Left lung (tissue), 14 donors: ENCODE measurements at places on chromosomes 16 and 17. TPM values are rescaled to one million over a fixed set of nuclear protein-coding genes. Genes with fewer than 3 reads are reported as not detected.

The SLFN12L gene
- polyA plus RNA-seq: 23.1 TPM

The PIMREG gene
- 21.9 TPM for polyA plus RNA-seq

The YBX2 gene
- polyA plus RNA-seq: 2.5 TPM

The GOT2 gene
- 57.2 TPM for polyA plus RNA-seq

The DBNDD1 gene
- polyA plus RNA-seq: 7.6 TPM

The KRT17 gene
- 5.3 TPM for polyA plus RNA-seq

The CCR7 gene
- 0.63 TPM for polyA plus RNA-seq

The GALR2 gene
- not detected for polyA plus RNA-seq

The UTS2R gene
- polyA plus RNA-seq: not detected

The PRR35 gene
- polyA plus RNA-seq: not detected

The CXCL16 gene
- polyA plus RNA-seq: 15.0 TPM

The TNP2 gene
- polyA plus RNA-seq: not detected

The HBA2 gene
- 1,447 TPM for polyA plus RNA-seq

The PRAC2 gene
- not detected for polyA plus RNA-seq

The CHST4 gene
- not detected for polyA plus RNA-seq

The PPY gene
- polyA plus RNA-seq: 0.36 TPM

The CDRT15 gene
- 0.96 TPM for polyA plus RNA-seq

The CD19 gene
- polyA plus RNA-seq: 0.43 TPM

The WFDC1 gene
- polyA plus RNA-seq: 5.4 TPM
